ENCODE measurements at places on chromosomes 6 and 20.

DNA sequence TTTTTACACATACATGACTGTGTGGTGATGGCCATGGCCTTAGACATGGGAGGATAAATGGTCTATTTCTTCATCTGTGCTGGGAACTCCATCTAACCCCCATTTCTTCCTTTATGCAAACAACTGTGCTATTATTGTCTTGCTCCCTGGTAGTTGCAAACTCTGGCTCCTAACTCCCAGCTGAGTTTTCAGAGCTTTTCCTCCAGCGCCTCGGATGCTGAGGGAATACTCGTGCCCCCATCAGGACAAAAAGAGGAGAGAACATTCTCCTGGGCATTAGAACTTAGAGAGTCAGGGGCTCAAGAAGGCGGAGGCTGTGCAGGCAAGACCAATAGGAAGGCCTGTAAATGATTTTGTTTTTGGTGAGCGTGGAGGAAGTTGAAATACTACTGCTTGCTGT lies 2.1 kb downstream of the DAAM2 start:
- DNase-seq: no peak

- DNase-seq: no peak
Measured at GRCh38 chr6:151566557-151566956, 72.7 kb downstream of the CCDC170 start.

- DNase-seq: no peak
Measured at GRCh38 chr6:62528894-62529526, 243.0 kb upstream of the KHDRBS2 start.

- no peak for DNase-seq
Measured at GRCh38 chr6:106875782-106876321, 98.7 kb downstream of the CD24 start.

DNA sequence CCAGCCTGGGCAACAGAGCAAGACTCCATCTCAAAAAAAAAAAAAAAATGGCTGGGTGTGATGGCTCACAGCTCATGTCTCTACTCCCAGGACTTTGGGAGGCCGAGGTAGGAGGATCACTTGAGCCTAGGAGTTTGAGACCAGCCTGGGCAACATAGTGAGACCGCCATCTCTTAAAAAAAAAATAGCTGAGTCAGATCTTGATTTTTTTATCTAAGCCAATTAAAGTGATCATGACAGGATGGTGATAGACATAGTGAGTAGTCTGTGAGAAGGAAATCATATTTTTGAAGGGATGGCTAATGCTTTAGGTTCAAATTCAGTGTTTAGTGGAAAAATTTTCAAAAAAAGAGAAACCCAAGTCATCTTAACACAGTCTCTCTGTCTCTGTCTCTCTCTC lies 114.6 kb upstream of the JARID2 start:
- DNase-seq: no peak

DNA sequence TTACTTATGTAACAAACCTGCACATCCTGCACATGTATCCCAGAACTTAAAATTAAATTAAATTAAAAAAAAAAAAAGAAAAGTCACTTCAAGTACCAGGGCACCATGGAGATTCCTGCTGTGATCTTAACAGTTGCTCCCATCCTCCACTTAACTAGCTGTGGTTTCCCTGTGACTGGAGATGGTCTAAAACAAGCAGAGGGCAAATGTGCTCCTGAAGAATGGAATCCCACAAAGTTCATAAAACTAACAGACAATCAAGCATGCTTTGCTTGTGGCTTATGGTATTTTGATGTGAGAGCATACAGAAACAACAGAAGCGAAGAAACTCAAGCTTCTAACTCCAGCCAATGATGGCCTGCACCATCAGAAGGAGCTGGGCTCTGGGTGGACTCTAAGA lies 153.6 kb upstream of the KCNK16 start:
- no peak for DNase-seq

DNA sequence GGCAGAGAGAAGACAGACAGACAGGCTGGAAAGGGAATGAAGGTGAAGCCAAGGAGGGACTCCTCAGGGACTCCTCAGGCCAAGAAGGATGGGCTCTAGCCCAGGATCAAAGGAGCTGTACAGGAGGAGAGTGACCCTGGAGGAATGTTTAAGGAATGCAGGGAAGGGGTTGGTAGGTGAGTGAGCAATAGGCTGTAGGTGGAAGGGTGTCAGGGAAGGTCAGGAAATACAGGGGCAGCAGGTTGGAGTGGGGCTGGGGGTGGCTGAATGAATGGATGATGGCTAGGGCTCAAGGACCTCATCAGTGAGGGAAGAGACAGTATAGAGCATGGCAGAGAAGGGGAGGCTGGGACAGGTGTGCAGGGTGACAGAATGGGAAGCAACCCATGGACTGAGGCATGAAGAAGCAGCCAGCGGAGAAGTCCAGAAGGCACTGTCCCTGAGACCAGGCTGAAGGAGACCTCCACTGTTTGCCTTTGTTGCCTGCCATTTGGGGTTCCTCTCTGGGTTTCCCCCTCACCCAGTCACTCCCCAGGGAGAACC lies 13.2 kb downstream of the SYNGAP1 start:
- no peak for DNase-seq

- no peak for DNase-seq
Measured at GRCh38 chr6:148780918-148781436, 34.1 kb downstream of the UST start.

- DNase-seq: no peak
Measured at GRCh38 chr6:21341910-21342309, 251.6 kb upstream of the SOX4 start.

DNA sequence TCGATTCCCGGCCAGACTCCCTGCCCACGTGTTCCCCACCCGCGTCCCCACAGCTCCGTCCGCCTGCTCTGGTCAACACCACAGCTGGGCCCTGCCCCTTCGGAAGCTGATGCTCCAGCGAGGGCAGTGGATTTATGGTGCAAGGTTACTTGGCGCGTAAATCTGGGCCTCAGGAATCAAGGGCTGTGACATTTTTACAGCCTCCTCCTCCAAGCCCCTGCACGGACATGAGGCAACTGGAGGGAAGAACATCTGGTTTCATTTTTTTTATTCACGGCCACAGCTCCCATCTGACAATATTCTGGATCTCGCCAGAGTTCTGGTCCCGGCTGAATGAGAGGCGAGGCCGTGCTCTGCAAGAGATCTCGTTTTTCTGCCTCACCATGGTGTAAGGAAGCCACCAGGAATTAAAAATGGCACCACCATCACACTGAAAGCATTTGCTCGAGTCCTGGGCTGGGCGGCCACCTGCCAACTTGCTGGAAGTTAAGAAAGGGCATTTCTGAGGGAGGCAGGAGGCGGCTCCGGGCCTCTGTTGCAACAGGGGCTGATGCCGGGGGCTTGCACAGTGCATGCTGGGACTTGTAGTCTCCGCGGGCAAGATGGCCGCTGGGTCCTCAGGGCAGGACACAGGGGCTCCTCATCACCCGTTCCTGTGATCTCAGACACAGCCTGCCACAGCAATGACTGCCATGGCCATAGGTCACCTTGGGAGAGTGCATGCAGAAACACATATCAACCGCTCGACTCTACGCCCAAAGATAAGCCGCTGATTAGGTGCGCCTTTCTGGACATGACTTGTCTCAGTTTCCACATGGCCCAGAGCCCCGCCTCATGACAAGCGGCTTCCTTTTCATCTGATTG lies 148.5 kb downstream of the LY86 start:
- DNase-seq: no peak
